Cardiac fibroblast (primary cell): ENCODE measurements at places on chromosomes 2 and 18.

DNA sequence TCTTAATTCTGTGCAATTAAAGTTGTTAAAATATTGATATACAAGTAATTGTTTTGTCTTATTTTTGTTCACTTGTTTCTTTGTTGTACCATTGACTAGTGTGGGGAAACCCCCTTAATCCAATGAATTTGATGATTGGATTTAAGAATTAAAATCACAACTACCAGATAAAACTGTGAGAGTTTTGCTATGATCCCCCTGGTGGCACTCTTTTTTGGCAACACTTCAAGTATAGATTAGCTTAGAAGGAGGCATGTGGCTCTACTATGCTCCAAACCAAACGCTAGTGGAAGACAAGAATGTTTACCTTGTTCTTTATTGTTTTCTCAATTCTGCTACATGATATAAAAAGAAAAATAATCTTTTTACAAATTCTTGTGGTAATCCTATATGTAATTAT lies 477.8 kb upstream of the ETAA1 start:
- DNase-seq = no peak

DNA sequence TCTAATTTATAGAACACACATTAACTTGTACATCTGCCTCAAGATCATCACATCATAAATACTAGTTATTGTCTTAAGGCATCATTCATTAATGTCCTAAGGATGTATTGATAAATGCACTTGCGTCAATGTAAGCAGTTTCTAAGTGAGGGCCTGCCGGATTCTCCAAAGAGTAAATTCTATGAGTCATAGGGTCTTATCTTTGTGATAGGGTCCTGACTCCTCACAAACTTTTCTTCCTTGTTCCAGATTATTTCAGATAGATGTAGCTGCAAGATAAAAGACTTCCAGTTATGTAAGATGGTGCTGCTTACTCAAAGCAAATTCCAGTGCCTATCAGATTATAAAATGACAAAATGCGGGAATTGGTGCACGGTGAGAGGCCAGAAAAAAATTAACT lies 315.0 kb upstream of the SLC39A10 start:
- no peak for DNase-seq

- peak; percentile 95 for DNase-seq
Observed at GRCh38 chr2:38178119-38178518, 102.2 kb upstream of the CYP1B1 start.

- no peak for DNase-seq
Observed at GRCh38 chr2:1973636-1974035, 229.3 kb upstream of the PXDN start.

DNA sequence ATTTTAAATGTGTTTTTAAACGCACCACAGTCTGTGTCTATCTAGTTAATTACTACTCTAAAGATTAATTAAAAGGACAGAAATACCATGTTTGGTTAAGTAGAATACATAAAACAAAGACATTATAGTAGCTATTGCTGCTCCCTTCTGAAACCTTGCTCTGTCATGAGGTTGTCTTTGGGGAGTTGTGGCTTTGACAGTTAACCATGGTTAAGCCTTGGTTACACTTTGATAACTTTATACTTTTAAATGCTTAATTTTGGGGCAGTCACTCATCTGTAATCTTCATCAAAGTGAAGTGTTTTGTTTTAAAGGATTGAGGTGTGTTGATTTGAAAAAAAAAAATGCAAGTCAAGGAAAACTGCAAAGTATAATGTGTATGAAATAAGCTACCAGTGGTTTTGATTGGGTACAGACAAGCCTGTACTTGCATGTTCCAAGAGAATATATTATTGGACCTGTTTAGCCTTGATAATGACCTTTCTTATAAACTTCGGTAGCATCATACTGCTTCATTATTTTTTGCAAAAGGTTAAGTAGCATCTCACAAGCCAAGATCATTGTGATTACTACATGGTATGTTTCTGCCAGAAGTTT lies 29.8 kb upstream of the TBR1 start:
- DNase-seq = no peak

DNA sequence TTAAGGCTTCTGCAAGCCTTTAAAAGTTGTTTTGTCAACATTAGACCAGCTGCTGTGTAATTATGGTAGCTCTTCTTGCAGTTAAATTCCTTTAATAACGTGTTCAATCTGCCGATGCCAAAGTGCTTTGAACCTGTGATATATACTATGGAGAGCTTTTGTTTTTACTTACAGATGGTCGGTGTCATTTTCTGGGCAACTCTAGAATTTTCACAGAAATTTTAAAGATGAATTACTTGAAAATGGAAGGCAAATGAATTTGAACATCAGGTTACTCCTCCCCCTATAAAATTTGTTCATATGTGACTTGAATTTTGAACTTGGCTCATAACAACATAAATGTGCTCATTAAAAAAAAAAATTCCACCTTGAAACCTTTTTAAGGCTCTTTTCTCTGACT lies 23.0 kb downstream of the LYPD6 start:
- DNase-seq = no peak

- no peak for DNase-seq
Observed at GRCh38 chr2:42284019-42284418, 77.0 kb downstream of the COX7A2L start.

GRCh38 chr2:46690825-46691224 lies 211.5 kb downstream of the TMEM247 start:
- DNase-seq = peak; percentile 90

DNA sequence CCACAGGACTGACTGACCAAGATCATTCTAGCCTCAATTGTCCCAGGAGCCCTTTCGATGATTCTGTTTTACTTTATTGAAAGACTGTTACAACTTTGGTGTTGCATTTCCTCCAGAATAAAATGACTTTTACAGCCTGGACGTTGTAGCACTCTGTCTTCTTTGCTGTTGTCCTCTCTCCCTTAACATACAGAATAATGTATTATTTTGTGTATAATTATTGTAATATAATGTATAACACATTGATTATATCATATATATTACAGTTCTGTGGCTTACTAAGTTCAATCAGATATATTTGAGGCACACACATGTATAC lies 380 bp upstream of the FANCL start:
- no peak for DNase-seq

DNA sequence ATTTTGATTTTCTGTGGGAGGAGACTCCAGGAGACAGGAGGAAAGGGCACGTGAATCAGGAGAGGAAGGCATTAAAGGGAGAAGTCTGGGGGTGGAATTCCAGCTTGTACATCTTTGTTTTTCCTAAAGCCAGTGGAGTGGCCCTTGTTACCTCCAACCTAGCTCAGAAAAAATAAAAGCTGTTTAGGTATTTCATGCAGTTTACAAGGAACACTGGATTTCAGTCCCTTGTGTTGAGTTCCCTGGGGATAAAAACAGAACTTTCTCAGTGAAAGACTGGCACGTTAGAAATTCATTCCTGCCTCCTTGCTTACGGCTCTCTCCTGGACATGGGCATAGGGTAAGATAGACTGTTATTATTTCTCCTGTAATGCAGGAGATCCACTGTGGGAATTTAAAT lies 170.2 kb downstream of the ZEB2 start:
- no peak for DNase-seq

GRCh38 chr2:59957504-59957903 lies 596.0 kb downstream of the BCL11A start:
- no peak for DNase-seq

- DNase-seq = peak; percentile 26
Observed at GRCh38 chr2:30306522-30306921, 75.2 kb downstream of the LBH start.

DNA sequence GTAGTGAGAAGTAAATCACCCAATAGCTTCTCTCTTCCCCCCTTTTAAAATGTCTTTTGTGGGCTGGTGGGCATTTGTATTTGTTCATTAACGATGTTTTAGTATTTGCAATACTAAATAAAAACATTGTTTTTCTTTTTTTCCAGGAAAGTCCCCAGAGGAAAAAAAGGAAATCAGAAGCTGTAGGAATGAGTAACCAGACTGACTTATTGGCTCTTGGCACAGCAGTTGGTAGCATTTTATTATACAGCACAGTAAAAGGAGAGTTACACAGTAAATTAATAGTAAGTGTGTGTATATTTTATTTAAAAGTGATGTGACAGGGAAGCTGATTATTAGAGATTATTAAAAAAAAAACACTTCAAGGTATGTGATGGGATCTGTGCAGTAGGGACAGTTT lies 7.4 kb downstream of the WDR43 start:
- no peak for DNase-seq

DNA sequence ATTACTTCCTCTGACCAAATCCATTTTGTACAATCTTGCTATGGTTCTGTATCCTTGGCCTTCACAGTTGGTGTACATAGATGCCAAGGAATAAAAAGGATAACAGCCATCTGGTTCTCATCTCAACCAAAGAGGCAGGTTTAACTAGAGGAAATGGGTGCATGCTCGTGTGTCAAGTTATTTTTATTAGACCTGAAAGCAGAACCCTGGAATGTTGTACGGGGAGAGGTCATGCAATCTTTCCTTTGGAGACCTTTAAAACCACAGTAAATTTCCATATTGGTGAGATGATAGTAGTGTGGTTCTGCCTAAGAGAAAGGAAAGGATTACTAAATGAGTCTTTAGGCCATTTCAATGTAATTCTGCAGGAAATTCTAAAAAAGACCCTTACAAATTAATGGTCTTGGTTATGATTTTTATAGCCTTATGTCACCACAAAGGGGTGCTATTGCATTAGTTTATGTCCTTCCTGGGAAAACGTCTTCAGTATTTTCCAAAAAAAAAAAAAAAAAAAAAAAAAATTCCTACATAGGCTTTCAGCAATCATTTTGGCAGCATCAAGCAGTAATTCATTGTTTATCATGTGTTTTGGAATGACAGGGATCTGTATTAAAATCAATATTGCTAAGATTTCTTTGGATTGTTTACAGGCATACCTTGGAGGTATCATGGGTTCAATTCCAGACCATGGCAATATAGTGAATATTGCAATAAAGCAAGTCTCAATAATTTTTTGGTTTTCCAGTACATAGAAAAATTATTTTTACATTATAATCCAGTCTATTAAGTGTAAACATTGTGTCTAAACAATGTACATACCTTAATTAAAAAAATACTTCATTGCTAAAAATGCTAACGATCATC lies 270.8 kb downstream of the NYAP2 start:
- DNase-seq = peak; percentile 79

DNA sequence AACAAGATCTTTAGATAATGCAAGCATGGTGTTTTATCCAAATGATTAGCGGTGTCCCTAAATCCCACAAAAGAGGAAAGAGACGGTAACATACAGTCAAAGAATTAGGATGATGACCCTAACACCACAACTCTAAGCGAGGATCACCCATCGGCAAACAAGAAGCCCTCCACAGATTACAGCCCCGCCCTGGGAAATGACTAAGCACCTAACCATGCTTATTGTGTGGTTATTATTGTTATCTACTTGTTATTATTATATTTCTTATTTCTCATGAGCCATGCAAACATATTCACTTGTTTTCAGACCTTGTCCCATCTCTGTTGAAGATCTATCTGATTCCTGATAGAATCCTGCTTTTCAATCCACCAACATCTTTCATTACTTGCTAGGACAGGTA lies 651.3 kb downstream of the NYAP2 start:
- DNase-seq = peak; percentile 50

- DNase-seq = no peak
Observed at GRCh38 chr2:10132996-10133647, 10.6 kb downstream of the RRM2 start.

- no peak for DNase-seq
Observed at GRCh38 chr2:45905632-45905958, 254.1 kb downstream of the PRKCE start.

DNA sequence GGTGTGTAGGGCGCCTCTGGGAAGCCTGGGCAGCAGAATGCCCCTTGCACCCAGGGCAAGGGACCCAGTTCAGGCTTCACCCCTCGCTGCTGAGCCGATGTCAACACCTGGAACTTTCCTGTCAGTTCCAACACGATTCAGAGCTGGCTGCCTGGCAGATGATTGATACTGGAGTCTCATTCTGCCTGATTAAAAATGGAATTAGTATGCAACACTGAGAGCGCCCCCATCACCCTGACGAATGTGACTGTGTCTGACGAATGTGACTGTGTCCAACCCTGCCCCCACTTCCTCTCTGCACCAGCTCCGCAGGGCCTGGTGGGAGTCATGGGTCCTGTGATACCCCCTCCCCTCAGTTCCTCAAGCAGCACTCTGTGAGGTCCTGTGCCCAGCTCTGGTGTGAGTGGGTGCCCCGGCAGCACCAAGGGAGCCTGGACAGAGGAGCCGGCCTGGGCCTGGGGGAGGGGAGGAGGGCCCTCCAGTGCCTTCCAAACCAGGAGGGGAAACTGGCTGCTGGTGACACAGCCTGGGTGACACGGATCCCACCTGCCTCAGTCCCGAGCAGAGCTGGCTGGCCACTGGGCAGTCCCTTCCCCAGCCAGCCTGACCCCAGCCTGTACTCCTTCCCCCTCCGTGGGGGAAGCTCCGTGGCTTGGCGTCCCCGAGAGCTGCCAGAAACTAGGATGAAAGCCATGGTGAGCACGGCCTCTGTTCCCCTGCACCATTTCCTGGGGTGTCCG lies 41.4 kb upstream of the ALPP start:
- no peak for DNase-seq

DNA sequence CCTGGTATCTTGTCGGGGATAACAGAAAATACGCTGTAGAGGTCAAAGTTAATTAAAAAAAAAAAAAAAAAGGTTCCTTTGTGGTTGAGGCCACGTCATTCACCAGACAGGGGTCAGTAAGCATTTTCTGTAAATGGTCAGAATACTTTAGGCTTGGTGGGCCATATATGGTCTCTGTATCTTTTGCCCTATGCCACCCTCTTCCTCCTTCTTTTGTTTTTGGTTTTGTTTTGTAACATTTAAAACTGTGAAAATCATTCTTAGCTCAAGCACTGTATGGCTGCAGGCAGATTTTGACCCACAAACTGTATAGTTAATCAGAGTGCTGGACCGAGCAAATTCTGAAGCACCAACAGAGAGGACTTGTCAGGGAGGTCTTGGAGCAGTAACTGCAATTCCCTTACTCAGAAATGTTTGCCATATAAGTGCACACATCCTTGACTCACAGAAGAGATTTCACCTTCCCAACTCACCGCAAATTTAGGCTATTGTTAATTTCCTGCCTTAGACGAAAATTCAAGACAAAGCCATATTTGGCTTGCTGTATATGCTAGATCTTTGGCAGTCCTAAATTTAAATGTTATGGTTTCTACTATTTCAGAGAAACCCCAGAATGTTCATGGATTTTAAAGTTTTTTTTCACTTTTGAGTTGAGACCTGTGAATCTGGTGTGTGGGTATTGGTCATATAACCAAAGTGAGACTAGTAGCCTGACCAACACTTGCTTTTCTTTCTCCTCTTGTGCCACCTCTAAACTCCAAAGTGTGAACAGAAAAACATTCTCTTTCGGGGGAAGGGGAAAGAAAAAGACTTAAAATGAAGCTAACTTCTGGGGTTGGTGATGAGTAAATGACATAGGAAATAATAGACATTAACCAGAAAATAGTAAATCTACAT lies 65.4 kb downstream of the DOCK10 start:
- no peak for DNase-seq

- no peak for DNase-seq
Observed at GRCh38 chr2:9373047-9373446, 50.3 kb downstream of the ITGB1BP1 start.

DNA sequence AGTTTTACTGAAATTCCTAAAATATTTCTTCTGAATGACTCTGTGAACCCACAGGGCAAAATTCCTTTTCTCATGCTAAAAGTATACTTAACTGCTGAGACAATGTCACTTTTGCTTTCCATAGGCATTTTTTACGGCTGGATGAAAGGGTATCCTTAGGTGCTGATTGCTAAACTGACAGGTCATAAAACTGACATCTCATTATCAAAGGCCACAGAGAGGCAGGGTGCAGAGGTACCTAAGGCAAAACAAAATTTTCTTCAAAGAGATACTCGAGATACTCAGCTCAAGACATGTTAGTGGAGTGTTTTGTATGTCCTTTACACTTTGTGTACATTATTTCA lies 62.0 kb upstream of the WDR75 start:
- DNase-seq = peak; percentile 54

GRCh38 chr2:86372641-86373502 lies 35.4 kb upstream of the REEP1 start:
- peak; percentile 69 for DNase-seq
